Large intestine (tissue), 12 donors: ENCODE measurements at places on chromosomes 2 and 18. TPM values are rescaled to one million over a fixed set of nuclear protein-coding genes. Genes with fewer than 3 reads are reported as not detected.

DNA sequence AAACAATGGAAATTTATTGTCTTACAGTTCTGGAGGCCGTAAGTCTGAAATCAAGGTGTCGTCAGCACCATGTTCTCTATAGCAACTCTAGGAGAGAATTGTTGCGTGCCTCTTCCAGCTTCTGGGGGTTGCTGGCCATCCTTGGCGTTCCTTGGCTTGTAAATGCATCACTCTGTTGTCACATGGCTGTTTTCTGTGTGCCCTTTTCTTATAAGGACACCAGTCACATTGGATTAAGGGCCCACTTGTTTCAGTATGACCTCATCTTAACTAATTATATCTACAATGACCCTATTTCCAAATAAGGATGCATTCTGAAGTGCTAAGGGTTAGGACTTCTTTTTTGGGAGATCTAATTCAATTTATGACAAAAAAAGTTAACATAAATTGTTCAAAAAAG lies 1.4 kb upstream of the PLEK start:
- H3K4me3 ChIP-seq = no peak overlapping the region
- H3K27ac ChIP-seq = no peak overlapping the region
- H3K27me3 ChIP-seq = peaks cover 3% of the 10 kb centered on the region
- no peaks in the 10 kb centered on the region for H3K36me3 ChIP-seq
- no peak for DNase-seq
- no peaks in the 10 kb centered on the region for H3K4me1 ChIP-seq

DNA sequence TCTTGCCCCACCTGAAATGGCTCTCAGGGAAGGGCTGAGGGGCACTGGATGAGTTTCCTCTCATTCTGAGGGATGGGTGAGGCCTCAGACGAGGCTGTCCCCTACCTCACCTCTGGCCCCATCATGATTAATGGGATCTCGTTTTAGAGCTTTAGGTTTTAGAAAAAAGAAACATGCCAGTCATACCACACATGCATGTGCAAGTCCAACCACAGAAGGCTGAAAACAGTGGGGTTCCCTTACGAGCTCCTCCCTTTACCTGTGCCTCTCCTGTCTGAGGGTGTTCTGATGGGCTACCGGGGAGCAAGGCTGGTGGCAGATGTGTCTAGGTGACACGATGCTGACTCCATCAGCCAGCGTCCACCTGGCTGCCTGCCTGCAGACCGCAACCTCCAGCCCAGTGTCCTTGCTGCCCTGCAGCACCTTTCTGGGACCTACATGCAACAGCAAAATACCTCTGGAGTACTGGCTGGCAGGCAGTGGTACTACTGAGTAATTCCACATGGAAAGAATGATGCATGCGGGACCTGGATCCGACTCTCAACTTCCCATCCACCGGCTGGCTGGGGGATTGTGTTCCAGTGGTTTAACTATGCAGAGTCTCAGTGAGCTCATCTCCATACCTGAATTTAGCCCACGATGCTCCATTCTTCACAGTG lies 9.1 kb upstream of the LYPD6B start:
- H3K27me3 ChIP-seq = peaks cover 5% of the 10 kb centered on the region
- DNase-seq = no peak
- H3K36me3 ChIP-seq = no peaks in the 10 kb centered on the region
- H3K4me3 ChIP-seq = no peak overlapping the region

The AKAIN1 gene
- 0.12 TPM for polyA plus RNA-seq

GRCh38 chr2:1563084-1563857 lies 150.0 kb downstream of the TPO start:
- no peak overlapping the region for H3K27ac ChIP-seq
- no peaks in the 10 kb centered on the region for H3K4me1 ChIP-seq
- DNase-seq = no peak
- peaks cover 7% of the 10 kb centered on the region for H3K27me3 ChIP-seq

DNA sequence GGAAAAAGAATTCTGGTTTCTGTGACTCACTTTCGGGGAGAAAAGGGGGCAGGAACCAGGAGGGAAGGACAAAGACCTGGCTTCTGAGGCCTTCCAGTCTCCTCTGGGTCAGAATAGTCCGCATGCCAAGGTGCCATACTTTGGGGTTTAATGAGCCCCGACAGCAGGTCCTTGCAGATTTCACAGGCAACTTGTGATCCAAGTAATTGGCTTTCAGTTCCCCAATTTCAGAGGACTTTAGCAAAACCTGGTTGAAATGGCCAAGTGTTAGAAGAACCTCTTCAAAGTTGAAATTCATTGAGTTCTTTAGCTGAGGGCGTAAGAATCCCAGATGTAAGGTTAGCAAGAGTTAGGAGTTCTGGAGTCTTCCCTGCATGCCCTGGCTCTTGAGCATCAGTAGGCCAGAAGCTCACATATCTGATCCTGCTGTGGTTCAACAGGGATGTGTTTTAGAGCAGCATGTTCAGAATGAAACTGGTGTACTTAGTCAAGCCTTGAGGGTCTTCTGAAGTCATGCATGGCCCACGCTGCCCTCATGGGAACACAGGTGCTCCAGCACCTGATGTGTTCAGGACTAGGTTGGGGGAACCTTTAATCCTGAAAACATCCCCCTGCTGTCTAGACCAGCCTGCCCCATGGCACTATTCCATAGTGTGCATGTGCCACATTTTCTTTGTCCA lies 143.0 kb downstream of the NUP35 start:
- H3K27ac ChIP-seq = no peak overlapping the region
- no peaks in the 10 kb centered on the region for H3K27me3 ChIP-seq
- DNase-seq = no peak

The GCC2 gene
- 95.7 TPM for polyA plus RNA-seq

The COX7A2L gene
- 342 TPM for polyA plus RNA-seq

The AQP12A gene
- 5.0 TPM for polyA plus RNA-seq

DNA sequence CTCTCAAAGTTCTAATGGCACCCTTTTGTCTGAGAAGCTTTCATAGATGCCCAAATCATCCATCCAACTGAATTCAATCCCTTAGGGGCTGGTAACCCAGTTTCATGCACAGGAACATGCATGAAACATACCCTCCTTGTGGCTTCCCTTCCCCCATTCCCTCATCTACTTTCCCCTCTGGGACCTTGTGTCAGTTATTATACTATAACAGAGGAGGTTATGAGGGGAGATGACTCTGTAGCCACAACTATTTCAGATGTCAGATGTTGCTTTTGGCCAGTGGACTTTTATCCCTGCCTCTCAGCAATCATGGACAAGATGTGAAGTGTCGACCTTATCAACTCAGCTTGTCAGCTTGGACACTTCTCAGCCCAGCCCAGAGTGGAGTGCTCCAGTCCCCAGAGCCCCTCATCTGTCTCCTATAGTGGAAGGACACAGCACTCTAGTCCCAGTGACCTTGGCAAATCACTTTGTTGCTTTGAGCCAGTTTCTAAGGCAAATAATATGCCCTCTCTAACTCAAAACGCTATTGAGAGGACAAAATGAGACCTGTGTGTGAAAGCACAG lies 8.4 kb downstream of the DHRS9 start:
- H3K36me3 ChIP-seq = no peaks in the 10 kb centered on the region
- H3K27ac ChIP-seq = no peak overlapping the region
- no peaks in the 10 kb centered on the region for H3K27me3 ChIP-seq
- H3K4me1 ChIP-seq = no peaks in the 10 kb centered on the region

The DOK6 gene
- polyA plus RNA-seq = 3.7 TPM

DNA sequence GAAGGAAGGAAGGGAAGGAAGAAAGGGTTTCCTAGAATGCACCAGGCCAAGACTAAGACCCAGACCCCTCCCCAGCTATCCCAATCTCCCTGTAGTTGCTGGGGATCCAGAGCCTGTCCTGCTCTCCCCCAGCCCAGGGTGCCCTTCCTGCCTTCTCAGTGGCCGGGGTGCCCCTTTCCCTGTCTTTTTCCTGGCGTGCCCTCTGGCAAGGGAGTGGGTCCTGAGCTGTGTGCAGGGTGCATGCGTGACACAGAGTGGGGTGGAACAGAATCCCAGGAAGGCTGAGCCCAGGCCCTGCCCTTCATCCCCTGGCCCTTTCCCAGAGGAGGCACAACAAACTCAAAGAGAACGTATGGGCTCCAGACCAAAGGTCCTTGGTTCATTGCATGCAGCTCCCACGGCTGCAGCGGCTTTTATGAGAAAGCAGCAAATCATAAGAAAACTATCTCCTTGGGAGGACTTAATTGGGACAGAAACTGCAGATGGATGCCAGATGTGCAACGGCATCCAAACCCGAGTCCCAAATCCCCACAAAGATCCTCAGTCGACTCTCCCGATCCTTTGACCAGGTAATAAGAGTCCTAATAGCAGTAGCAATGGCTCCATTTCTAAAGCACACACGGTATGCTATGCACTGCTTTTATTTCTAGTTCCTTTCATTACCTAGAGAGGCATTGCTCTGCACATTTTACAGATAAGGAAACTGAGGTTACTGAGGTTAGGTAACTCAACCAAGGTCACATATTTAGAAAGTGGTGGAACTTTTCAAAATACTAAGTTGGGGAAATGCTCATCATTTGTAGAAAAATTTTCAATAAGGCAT lies 12.7 kb upstream of the ARID5A start:
- no peak for DNase-seq
- H3K27ac ChIP-seq = no peak overlapping the region
- H3K4me1 ChIP-seq = no peaks in the 10 kb centered on the region
- no peaks in the 10 kb centered on the region for H3K36me3 ChIP-seq
- H3K4me3 ChIP-seq = no peak overlapping the region

- H3K27me3 ChIP-seq = no peaks in the 10 kb centered on the region
- H3K36me3 ChIP-seq = no peaks in the 10 kb centered on the region
- no peak overlapping the region for H3K4me3 ChIP-seq
- peaks cover 8% of the 10 kb centered on the region for H3K4me1 ChIP-seq
Measured at GRCh38 chr2:150125188-150125587, 362.3 kb downstream of the RND3 start.

DNA sequence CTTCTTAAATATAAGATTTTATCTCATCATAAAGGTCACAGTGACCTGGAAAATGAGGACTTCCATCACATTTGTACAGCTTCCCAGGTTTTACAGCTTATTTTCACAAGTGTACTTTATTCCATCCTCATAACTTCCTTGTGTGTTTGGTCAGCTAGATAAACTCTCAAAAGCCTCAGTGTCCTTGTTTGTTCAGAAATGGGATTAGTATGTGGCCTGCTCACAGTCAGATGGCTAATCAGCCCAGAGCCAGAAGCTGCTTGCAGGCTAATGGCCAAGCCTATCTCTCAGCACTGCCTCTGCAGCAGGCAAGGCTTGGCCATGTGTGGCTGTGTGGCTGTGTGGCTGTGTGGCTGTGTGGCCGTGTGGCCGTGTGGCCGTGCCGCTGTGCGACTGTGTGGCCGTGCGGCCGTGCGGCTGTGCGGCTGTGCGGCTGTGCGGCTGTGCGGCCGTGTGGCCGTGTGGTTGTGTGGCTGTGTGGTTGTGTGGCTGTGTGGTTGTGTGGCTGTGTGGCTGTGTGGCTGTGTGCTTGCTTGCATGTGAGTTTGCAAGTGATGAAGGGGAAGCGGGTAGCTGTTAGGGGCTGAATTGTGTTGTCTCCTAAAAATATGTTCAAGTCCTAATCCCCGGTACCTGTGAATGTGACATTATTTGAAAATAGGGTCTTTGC lies 233.0 kb upstream of the TNP1 start:
- H3K4me1 ChIP-seq = no peaks in the 10 kb centered on the region

- no peak overlapping the region for H3K4me3 ChIP-seq
- DNase-seq = no peak
- H3K27ac ChIP-seq = no peak overlapping the region
- no peaks in the 10 kb centered on the region for H3K4me1 ChIP-seq
Measured at GRCh38 chr2:67159929-67160328, 237.2 kb upstream of the ETAA1 start.

- no peak overlapping the region for H3K4me3 ChIP-seq
- no peaks in the 10 kb centered on the region for H3K27me3 ChIP-seq
- no peak for DNase-seq
- H3K36me3 ChIP-seq = no peaks in the 10 kb centered on the region
Measured at GRCh38 chr2:165561516-165561915, 92.0 kb downstream of the CSRNP3 start.

- DNase-seq = peak; percentile 46
- H3K27ac ChIP-seq = peak overlapping the region; percentile 34
- H3K36me3 ChIP-seq = no peaks in the 10 kb centered on the region
- H3K4me3 ChIP-seq = peak overlapping the region; percentile 5
- no peaks in the 10 kb centered on the region for H3K27me3 ChIP-seq
Measured at GRCh38 chr2:152481881-152482583, 147.1 kb downstream of the FMNL2 start.

- H3K27ac ChIP-seq = no peak overlapping the region
- H3K27me3 ChIP-seq = peaks cover 2% of the 10 kb centered on the region
- H3K36me3 ChIP-seq = no peaks in the 10 kb centered on the region
- H3K4me1 ChIP-seq = no peaks in the 10 kb centered on the region
- H3K4me3 ChIP-seq = no peak overlapping the region
Measured at GRCh38 chr2:56754066-56754615, 570.4 kb downstream of the CCDC85A start.

DNA sequence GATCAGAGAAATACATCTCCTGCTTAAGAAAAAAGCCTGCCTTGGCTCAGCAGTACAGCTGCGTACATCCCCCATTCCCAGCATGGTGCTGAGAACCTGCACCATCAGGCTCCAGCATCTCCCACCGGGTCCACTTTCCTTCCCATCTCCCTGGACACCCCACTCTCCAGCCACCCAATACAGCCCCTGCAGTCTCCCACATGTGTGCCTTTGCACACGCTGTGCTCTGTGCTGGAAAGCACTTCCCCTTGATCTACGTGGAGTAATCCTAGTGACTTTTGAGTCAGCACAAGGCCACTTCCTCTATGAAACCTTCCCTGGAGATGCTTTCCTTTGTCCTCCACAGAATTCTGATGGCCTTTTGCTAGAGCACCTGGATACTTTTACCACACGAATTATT lies 17.0 kb downstream of the STAT1 start:
- H3K4me1 ChIP-seq = peaks cover 4% of the 10 kb centered on the region
- no peaks in the 10 kb centered on the region for H3K27me3 ChIP-seq
- H3K4me3 ChIP-seq = no peak overlapping the region
- no peak for DNase-seq

DNA sequence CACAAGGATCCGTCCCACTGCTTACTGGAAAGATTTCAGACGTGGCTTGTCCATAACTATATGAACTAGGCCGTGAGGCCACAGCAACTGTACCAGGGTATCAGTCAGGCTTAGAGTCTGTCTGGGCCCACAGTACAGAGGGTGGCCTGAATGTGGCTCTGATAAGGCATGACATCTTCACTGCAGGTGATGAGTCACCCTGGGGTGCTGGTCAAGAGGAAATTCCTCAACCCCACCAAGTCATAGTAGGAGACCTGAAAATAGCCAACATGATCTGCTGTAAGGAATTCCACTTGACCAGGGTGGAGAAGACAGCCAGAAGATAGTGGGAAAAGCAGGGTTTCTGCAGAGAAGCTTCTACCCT lies 107.7 kb downstream of the INHBB start:
- H3K36me3 ChIP-seq = no peaks in the 10 kb centered on the region
- peaks cover 12% of the 10 kb centered on the region for H3K4me1 ChIP-seq
- no peak for DNase-seq
- H3K27ac ChIP-seq = no peak overlapping the region
- H3K27me3 ChIP-seq = no peaks in the 10 kb centered on the region

DNA sequence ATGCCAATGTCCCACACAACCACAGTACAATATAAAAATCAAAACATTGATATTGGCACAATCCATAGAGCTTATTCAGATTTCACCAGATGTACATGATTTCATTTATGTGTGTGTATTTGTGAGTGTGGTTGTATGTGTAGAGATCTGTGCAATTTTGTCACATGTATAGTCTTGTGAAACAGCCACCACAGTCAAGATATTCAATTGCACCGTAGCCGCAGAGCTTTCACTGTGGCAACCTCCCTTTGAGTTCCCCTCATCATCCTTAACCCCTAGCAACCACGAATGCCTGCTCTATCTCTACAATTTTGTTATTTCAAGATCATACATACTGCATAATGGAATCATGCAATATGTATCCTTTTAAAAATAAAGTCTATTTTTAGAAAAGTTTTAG lies 391.3 kb downstream of the SETBP1 start:
- no peak overlapping the region for H3K4me3 ChIP-seq
- H3K4me1 ChIP-seq = peaks cover 12% of the 10 kb centered on the region
- H3K36me3 ChIP-seq = no peaks in the 10 kb centered on the region
- H3K27me3 ChIP-seq = no peaks in the 10 kb centered on the region
- H3K27ac ChIP-seq = no peak overlapping the region
